ENCODE measurements at places on chromosomes 2 and 18.

DNA sequence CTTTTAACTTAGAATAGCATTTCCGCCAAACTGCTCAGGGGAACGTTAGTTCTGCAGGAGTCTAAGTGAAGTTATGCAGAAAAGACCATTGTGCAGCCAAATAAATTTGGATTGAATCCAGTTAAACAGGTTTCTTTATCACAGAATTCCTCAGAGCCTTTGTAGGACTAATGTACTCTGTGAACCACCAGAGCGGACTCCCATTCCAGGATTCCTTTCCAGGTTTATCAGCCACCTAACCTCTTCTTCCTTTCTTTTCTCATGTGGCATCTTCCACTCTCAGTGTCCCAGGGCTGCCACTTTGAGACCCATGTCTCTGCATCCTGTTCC is 350.4 kb downstream of the TSN start:
- no peak for DNase-seq

- no peak for DNase-seq
These were observed 31.9 kb downstream of the C1QL2 start for GRCh38 chr2:119126650-119127049.

DNA sequence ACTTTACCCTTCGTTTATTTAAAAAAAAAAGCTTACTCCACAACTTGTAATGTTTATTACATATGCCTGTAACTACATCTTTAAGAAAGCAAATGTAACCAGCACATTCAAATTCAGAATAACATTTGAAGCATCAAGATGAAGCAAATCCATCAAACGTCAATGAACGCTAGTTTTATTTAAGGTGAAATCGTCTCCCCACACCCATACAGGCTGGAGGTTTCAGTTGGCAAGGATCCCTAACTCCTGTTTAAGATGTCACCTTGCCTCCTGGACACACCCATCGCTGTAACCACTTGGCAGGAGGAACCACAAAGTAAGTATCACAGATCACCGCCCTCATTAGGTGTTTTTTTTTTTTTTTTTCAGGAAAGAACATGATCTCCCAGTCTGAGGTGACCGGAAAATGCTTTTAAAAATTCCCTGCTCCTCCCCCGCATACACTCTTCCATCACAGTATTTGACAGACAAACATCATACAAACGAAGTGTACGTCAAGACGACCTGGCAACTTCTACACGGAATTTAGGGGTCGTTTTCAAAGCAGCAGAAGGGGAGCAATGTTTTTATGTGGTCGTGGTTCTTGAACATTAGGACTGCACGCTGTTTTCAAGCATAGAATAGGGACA is 19.7 kb upstream of the STPG4 start:
- no peak for DNase-seq

DNA sequence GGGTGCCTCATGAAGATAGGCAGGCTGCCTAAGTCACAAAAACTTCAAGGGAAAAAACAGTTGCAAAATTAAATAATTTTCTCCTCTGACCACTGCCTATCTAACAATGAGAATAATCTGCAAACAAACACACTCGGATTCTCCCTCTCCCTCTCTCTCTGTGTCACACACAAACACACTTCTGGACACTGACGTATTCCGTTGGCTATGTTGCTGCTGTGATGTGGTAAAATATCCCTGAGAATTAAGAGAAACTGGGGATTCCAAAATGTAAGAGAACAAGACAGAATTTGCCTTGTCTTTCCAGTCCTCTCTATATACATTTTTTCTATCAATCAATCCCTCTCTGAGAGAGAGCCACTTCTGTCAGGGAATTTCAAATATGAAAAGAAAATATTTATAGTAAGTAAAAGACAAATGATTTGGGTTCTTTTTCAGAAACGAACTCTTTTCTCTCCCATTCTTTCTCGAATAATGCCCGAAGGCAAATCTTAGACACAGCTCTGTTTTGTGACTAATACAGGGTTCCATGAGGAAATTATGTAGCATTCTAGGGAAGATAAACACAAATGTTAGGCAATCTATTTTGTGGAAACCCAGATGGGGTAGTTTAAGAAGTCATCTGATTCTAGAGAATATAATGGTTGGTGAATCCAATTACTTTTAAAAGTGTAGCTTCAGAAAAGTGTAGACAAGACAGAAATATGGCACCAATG is 310.3 kb upstream of the CYP26B1 start:
- no peak for DNase-seq

DNA sequence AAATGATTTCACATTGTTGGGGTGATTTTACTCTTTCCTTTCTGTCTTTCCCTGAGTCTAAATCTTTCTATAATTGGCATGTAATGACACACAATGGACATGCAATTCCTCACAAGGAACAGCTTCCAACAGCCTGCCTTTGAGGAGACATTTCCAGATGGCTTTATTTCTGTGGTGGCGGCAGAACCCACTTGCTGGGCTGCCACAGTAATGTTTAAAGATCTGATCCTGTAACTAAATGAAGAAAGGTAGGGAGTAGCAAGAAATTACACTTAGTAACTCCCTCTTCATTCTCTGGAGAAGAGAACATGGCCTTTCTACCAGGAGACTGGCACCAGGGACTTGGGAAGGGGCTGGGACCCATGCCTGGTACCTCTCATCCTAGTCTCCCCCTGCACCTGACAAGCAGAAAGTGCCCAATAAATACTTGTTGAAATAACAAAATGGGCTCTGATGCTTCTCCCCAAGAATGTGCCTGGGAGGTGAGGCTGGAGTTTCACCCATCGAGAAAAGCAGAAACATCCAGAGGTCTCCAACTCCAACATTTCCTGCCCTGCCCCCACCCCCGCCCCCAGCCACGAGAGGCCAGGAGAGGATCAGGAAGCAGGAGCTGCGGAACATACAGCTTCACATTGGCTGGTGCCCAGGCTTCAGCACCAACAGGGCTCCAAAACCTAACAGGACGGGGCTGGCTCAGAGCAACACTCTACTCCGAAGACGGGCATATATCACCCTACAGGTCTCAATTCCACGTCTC is 92.1 kb downstream of the PXDN start:
- peak; percentile 66 for DNase-seq

DNA sequence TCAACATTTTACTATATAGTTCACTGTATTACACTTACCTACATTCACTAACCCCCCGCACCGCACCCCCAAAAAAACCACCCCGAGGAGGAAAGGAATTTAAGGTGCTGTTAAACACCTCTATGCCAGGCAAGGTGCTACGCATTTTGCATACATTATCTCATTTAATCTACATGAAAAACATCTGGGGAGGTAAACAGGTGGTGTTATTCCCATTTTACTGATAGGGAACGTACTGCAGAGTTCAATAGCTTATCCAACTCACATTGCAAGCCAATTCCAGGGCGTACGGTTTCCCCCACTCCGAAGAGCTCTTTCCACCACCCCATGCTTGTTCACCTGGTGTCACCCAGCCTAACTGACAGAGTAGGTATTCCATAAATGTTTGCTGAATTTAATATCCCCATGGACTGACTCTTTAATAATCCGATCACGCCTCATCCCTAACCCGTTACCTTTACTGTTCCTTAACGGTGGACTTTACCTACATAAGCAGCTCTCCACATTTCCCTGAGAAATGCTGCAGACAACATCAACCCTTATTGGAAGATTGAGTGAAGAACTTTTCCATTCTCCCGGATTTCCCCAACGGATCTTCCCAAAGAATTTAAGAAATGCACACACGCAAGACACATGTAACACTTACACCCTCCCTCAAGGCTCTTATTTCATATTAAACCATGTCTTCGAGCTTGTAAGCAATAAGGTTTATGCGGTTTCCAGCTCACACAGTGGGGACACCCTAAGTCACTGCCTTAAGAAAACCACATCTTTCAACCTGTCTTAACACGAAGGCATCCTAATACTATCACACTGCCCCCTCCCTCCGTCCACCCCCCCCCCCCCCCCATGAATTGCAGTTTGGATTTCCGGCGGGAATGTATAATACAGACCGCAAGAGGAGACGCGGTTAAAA is 1.2 kb downstream of the RAPH1 start:
- peak; percentile 58 for DNase-seq

DNA sequence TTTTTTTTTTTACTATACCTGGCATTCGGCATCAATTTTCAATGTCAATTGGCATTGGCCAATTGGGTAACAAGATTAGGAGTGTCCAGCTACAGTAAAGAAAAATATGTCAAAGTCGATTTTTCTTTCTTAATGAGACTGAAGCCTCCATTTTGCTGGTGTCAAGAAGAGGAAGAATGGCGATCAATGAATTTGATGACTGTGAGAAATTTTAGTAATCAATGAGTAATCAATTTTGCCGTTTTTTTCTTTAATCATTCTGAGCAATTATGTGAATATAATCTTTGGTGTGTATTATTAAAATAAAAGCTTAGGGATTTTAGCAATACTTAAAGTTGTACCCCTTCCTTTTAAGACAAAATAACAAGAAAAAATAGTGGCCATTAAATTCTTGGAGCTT is 69.7 kb downstream of the TMEM200C start:
- no peak for DNase-seq

DNA sequence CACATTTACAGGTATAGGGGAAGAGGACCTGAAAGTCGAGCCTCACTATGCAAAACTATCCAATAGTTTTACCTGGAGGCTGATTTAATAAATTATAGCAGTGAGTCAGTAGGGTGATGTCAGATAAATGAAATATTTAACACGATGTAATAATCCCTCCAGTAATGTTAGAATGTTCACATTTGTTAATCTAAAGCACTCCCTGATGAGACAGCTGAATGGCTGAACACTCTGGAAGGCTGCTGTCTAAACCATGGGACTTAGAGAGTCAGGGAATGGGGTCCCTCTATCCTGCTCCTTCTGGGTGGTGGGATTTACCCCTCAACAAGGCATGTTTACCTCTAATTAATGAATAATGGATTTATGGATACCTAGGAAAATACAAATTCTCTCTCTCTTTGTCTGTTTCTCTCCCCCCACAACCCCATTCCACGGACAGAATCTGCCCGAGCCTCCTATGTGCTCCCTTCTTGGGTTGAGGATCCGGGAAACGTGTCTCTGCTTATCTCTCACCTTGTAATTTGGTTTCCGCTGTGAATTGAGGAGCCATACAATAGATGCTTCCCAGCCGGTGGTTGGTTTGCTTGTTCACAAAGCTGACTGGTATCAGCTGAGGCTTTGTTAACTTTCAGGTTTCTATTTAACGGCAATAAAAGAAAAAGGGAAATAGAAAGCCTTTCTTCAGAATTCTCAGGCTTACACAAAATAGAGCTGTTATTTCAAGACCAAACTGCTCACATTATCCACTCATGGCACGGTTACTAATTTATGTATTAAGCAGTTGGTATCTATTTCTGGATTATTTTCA is 25.9 kb downstream of the LRRC30 start:
- no peak for DNase-seq

DNA sequence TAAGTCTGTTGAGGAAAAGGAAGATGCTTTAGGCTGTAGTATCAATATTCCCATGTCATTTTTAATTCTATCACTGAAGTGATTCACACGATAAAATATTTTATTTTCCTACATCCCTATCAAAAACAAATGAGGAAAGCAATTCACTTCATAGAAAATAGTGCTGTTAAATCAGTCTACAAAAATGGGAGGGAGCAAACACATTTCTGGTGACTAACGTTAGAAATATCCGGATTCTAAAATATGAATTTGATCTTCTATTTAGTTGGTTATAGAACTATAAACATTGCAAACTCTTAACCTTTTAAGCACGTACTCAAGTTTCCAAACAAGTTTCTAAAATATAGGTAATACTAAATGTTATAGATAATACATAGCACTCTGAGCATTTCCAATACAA is 20.8 kb downstream of the ATF2 start:
- DNase-seq: no peak

DNA sequence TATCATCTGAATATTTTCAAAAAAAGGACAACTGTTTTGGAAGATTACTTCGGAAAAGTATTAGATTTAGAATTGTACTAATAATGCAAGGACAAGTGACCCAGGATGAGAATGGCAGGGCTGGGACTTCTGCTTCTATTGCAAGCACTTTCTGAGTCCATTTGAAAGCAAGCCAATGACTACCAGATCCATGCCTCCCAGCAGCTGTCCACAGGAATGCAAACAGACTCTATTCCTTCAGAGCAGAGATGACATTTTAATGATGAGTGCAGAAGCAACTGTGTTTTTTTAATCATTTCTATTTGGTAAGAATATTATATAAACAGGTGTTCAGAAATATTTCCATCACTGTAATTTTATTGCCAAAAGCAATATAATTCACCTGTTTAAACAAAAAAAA is 456.7 kb downstream of the SOX11 start:
- no peak for DNase-seq

DNA sequence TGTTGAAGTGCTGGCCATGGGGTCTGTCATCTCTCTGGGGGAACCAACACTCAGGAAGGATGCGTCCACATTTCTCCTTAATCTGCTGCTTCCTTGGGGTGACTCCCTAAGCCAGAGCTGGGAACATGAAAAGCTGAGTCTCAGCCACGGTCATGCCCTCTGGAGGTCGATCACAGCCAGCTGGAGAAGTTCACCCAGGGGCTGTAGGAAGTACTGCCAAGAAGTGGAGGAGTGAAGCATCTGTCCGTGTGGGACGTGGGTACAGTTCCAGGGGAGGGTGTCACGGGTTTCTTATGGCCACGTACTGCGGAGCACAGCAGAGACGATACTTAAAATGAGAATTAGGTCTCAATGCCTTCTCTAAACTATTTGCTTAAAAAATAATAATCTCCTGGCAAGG is 42.4 kb upstream of the IGFBP2 start:
- DNase-seq: peak; percentile 58

DNA sequence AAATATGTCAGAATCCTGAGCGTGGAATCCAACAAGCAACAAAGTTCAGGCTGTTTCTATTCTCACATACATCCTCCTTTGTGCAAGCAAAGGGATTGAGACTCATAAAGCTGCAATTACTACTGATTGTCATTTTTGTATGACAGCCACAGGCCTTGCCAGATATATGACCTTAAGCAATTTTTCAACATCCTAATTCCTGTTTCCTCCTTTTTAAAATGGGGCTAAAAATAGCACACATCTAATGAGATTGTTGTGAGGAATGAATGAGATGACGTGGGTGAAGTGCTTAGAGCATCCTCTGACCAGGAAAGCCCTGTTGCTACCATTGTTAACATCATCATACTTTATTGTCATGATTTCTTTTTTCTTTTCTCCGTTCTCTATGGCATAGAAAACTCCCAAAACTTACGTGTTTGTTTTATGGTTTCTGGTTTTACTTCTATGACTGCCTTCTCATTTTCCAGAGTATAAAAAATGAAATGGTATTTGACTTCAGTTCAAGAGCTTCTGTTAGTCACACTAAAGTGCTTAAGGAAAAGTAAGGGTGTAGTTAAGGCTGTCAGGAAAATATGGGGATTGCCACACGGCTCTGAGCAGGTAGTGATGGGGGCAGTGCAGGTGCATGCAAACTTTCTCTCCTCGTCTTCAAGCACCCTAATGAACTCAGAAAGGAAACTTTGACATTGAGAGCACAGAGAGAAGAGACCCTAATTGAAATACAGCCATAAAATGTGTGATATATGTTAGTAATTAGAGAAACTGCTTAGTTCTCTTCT is 590.6 kb upstream of the NETO1 start:
- no peak for DNase-seq
